Osteocyte (in vitro differentiated cells): ENCODE measurements at places on chromosomes 12 and 14. TPM values are rescaled to one million over a fixed set of nuclear protein-coding genes. Genes with fewer than 3 reads are reported as not detected.
A peak's percentile ranks its signal among the peaks of the same experiment; 100 is the strongest.

TMED10 gene
- total RNA-seq: 380 and 409 TPM in 2 replicates

CLEC1B gene
- not detected in 2 replicates for total RNA-seq

CRIP1 gene
- total RNA-seq: 31.0 and 34.1 TPM in 2 replicates

IGF1 gene
- total RNA-seq: 0.21 and 0.40 TPM in 2 replicates

GRCh38 chr14:91919814-91920213, 27.7 kb downstream of the FBLN5 start:
- H3K27me3 ChIP-seq: no peaks in the 10 kb centered on the region
- no peak overlapping the region for H3K27ac ChIP-seq
- no peak overlapping the region for H3K4me3 ChIP-seq
- H3K4me1 ChIP-seq: peaks cover 11% of the 10 kb centered on the region
- peaks cover 11% of the 10 kb centered on the region for H3K36me3 ChIP-seq
- no peak for DNase-seq

DNA sequence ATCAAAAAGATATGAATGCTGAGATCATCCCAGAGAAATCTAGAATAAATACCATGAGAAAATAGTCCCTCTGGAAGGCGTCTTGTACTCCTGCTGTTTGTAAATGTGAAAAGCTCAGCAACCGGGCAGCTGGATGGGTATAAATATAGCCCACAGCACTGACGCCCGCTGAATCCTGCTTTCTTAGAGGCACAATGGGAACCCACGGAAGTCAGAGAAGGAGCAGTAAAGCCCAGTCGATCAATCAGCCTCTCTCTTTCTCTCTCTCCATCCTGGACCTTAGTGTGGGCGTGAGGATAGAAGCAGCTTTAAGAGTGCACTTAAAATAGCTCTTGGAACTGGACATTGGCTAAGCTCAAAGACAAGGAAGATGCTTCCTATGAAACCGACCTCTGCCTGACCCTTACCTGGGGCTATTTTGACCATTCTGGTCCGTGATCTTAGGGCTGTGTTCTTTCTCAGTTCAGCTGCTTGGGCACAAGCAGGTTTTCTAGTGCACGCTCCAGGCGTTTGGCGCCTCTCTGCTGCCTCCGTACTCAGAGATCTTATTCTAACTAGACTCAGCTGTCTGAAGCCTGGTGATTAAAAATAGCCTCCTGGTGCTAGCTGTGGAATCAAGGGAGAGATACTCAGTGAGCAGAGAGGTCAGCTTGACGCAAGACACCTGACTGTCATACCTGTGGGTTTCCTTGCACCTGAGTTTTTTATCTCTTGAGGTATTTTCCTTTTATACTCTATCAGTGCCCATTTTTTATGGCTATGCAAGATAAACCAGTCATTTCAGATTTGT, 144.6 kb downstream of the ETV6 start:
- H3K4me3 ChIP-seq: no peak overlapping the region
- peaks cover 70% of the 10 kb centered on the region for H3K4me1 ChIP-seq
- peaks cover 17% of the 10 kb centered on the region for H3K36me3 ChIP-seq
- no peaks in the 10 kb centered on the region for H3K27me3 ChIP-seq
- no peak for DNase-seq
- H3K27ac ChIP-seq: peak overlapping the region; percentile 69
